ENCODE measurements at places on chromosomes 1 and 21. TPM values are rescaled to one million over a fixed set of nuclear protein-coding genes. Genes with fewer than 3 reads are reported as not detected.

DNA sequence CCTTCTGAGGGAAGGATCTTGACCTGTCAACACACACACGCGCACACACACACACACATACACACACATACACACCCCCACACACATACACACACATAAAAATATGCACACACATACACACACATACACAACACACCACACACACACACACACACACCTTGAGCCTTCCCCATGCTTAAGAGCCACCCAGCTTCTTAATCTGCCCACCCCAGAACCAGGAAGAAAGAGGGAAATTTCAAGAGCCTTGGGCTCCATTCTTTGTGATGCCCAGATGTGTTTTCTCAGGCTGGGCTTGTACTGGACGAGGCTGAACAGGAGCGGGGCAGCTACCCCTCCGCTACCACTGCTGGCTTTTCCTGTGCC, 643.5 kb downstream of the KIF26B start:
- DNase-seq, result no peak

GRCh38 chr1:60262701-60263100, 189.1 kb upstream of the C1orf87 start:
- no peak for DNase-seq

- no peak for DNase-seq
These were observed 36.6 kb downstream of the TNFSF18 start for GRCh38 chr1:173014160-173014559.

LCE1B gene
- not detected for total RNA-seq

All from glomerular endothelial cell (primary cell).